ENCODE measurements at places on chromosomes 6 and 20.
A peak's percentile ranks its signal among the peaks of the same experiment; 100 is the strongest.

GRCh38 chr6:73548458-73549446, 27.9 kb upstream of the EEF1A1 start:
- DNase-seq = no peak

DNA sequence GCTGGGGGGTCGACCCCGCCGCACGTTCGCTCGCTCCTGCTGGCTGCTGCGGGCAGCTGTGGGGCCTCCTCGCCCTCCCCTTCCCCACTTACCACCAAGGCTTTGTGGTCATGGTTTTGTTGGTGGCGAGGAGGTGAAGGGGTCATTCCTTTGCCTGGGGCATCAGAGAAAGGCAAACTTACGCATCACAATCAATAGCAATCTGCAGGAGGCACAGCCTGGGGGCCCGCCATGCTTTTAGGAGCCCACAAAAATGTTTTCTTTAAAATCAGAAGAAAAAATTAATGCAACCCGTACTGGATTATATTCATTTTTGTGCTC, 137.0 kb downstream of the IMPG1 start:
- no peak for DNase-seq

DNA sequence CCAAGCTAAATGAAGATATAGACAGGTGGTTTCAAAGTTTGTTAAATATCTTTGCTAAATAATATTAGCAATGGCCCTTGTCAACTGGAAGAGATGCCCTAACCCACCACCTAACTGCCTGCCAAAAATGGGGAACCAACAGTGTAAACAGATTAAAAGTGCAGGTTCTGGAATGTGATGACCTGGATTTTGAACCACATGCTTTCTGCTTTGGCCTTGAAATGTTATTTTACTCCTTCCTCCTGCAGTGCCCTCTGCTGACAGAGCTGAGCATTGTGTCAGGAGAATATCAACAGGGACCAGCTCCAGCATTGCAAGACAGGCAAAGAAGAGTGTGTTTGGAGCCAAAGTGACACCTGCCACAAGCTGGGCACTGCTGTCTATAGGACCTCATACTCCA, 226.6 kb downstream of the MYLK4 start:
- no peak for DNase-seq

GRCh38 chr6:92354270-92354829, 1065.0 kb downstream of the EPHA7 start:
- no peak for DNase-seq

DNA sequence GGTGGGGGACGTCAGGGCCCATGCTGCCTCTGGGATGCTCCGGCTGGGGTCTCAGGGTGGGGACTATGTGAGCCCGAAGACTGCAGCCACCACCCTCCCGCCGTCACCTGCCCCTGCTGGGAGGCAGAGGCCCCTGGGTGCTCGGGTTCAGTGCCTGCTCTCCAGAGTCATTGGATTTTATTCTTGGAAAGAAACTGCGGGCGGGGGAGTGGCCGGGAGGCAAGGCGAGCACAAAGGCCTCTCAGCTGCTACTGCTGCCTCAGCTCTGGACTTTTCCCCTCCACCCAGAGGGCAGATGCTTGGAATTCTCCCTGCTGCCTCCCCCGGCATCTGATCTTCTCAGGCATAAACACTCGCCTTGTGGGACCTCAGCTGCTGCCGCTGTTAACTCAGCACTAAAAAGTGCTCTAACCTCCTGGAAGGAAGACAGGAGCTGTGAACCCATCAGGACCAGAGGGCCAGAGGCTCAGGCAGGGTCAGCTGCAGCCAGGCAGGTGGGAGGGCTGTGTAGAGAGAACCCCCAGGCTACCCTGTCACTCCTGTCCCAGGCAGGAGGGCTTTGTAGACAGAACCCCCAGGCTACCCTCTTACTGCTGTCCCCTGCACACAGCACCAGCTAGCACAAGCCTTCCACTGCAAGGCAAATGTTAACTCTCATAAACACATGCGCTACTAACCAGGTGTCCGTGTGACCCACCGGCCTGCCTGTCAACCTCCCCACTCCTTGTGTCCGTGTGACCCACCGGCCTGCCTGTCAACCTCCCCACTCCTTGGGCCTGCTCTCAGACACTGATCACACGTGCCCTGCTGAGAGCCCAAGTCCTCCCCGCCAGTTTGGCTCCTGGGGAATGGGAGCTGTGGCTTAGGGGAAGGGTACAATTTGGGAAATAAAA, 9.4 kb upstream of the FRMD1 start:
- DNase-seq = no peak

DNA sequence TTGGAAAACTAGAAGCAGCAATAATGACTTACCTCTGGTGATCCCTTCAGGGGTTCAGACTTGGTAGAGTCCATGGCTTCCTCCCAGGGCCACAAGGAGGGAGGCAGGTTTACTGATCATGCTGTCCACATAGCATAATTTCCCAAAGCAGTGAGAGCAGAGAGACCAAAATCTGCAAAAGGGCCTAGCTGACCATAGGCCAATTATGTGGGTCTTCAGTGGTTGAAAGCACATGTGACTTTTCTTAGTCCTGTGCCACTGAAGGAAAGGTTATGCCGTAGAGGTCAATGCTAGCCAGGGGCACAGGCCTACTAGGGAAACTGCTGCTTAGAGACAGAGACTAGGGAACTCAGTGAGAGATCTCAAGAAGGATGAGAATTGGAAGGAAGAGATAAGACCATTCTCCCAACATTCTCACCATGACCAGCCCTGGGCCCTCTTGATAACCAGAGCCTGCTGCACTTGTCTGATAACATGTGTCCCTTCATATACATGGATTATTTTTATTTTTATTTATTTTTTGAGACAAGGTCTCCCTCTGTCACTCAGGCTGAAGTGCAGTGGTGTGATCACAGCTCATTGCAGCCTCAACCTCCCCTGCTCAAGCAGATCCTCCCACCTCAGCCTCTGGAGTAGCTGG, 2.0 kb upstream of the GTPBP2 start:
- no peak for DNase-seq

DNA sequence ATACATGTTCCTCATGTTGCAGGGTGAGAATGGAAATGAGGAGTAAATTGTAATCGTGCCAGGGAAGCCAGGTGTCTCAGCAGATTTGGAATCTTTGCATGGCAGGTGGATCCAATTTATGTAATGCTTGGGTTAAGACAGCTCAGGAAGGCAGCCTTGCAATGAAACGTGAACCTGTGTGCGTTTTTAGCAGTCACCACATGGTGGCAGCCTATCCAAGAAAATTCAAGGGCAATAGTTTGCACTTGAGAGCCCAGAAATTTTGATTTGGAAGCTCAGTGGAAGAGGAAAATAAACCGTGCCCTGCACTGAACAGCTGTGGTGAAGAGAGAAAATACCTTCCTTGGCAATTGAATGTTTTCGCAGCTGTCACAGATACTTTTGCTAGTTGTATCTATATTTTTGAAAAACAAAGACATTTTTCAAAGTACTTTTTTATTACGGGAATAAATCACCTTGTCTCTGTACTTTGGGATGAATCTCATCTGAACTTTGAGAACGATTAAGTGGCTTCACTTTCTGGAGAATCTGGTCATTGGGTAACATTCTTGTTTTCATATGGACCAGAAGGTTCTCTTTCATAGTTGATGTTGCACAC, 26.5 kb downstream of the MTHFD1L start:
- peak; percentile 46 for DNase-seq

DNA sequence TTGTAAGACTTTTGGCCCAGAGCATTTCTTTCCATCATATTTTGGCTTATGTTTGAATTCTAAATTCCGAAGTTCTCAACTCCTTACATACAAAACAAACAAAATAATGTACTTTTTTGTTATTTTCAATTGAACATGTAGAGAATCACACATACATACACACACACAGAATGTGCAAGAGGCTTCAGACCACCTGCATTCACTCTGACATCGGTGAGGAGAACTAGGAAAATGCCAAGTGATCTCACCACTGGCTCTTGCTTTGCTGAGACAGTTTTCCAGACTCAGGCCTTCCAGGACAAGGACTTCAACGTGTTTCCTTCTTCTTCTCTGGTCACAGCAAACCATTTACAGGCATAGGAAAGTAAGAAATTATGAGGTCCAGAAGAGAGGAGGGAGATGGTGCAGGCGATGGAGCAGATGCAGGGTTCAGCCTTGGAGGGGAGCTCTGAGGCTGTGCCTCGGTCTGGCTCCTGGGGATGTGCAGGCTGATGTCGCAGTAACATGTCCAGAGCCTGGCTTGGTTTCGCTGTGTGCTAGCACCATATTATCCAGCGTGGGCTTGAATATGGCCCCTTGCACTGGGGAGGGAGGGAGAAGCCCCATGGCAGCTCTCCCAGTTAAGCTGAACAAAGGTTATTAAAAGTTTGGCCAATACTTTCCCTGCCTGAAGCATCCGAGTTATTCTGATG, 93.4 kb downstream of the DACT2 start:
- DNase-seq = no peak

- DNase-seq = no peak
Measured at GRCh38 chr6:44150317-44150917, 8.2 kb upstream of the CAPN11 start.

DNA sequence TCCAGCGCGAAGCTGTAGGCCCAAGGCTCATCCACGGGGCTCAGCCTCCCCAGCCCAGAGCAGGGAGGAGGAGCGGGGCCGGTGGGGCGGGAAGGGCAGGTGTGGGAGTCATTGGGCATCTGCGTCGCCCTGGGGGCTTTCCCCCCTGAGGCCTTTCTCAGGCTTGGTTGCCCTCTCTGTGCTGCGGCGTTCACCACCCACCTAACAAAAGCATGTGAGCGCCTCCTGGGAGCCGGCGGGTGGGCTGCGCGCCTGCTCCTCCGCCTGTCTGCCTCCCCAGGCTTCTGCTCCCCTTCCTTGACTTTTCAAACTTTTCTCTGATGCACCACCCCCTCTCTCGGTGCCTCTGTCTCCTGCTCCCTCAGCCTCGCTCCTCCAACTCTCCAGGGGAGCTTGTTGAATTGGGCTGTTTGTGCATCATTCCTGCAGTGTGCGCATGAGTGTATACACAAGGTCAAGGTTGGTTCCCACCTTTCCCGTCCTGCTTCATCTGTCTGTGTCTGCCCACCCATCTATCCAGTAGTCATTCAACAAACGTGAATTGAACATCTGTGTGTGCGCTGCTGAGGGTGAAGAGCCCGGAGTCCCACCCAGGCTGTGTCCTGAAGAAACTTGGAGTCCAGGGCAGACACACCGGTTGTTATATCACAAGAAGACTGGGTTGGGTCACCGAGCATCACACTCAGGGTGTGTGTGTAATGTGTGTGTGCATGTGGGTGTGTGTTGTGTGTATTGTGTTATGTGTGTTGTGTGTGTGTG, 82.4 kb upstream of the NNAT start:
- no peak for DNase-seq

DNA sequence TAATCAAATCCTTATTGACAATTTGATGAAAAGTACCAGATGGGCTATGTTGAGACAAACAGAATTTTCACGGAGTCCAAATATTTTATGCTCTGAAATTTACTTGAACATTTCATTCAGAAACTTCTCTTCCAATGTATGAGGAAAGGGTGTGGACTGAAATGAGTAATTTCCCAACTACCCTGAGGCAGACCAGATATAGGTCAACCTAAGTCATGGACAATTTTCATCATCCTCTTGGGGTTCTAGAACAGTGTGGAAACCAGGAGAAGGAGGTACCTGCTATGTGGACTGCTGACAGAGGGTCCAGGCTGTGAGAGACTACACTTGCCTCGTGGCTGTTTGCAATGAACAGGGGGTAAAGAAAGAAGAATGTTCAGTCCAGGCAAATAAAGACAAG, 323.0 kb downstream of the ESR1 start:
- no peak for DNase-seq

DNA sequence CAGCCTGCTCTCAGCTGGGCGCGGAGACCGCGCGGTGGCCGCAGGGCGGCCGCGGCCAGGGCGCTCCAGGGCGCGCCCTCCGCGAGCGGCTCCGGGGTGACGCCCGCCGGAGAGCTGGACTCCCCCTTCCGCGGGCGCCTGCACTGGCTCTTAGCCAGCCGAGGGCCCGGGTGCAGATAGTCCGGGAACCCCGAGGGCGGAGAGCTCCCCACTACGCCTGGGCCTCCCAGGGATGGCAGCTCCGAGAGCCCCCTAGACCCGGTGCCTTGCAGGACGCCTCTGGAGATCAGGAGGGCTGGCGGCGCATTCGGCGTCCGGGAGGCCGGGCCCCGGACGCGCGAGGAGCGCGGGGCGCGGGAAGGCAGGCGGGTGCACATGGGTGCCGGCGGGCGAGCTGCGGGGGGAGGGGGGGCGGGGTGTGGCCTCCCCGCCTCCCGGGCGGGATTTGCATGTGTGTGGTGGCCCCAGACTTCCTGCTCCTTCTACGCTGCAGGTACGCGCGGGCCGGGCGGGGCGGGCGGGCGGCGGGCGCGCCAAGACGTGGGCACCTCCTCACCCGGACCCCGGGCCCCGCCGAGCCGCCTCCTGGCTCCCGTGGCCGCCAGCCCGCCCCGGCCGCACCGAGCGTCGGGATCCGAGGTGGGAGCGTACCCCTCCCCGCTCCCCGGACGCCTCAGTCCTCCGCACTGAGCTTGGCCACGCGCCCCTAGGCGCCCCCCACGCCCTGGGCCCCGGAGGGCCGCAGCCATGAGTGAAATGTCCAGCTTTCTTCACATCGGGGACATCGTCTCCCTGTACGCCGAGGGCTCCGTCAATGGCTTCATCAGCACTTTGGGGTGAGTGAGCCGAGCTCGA, at the start of gene ITPR3:
TSS of gene ITPR3 (plus strand) at position 467 of the 855 bp plus-strand sequence. CDS start at position 748, 281 bp downstream.
- no peak for DNase-seq

DNA sequence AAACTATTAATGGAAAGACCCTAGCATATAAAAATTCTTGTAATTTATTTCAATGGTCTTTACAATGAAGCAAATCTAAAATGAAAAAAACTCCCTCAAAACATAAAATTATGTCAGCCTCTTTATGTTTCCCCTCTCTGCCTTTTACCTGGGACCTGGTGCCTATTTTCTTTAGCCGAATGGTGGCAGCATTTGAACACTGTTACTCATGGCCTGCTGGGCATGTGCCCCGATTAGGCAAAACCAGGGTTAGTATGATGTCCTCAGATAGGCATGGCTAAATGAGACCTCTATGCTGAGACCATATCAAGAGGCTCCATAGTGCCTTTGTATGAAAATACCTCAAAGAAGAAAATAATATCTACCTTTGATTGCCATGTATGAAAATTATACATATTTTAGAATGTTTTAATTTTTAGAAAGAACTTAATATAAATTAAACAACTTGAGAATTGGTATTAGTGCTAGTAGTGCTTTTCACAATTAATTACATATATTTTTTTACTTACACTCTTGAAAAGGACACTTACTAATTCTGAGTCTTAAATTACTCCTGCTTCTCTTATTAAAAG, 22.5 kb upstream of the C6orf58 start:
- no peak for DNase-seq

GRCh38 chr6:148971031-148971927, 224.4 kb downstream of the UST start:
- no peak for DNase-seq

GRCh38 chr6:73579851-73580246, 59.0 kb upstream of the EEF1A1 start:
- no peak for DNase-seq

- DNase-seq = no peak
Measured at GRCh38 chr6:43867246-43867645, 97.2 kb downstream of the VEGFA start.

DNA sequence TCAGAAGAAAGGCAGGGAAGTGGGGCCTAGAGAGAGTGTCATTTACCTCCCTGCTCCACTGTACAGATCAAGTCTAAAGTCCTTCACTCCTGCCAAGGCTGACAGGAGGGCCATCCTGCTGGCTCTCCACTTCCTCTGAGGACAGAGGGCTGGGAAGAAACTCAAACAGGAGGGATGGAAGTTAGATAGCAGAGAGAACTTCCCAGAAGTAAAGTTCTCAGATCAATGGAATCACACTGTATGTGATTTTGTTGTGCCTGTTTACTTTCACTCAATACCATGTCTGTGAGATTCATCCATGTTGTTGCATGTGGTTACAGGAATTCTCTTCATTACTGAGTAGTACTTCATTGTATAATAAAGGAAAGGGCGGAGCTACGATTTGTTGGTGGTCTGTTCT, 32.3 kb upstream of the ZFAND3 start:
- DNase-seq = no peak

Measured in progenitor cell of endocrine pancreas (in vitro differentiated cells).